ENCODE measurements at places on chromosomes 13 and 19.

DNA sequence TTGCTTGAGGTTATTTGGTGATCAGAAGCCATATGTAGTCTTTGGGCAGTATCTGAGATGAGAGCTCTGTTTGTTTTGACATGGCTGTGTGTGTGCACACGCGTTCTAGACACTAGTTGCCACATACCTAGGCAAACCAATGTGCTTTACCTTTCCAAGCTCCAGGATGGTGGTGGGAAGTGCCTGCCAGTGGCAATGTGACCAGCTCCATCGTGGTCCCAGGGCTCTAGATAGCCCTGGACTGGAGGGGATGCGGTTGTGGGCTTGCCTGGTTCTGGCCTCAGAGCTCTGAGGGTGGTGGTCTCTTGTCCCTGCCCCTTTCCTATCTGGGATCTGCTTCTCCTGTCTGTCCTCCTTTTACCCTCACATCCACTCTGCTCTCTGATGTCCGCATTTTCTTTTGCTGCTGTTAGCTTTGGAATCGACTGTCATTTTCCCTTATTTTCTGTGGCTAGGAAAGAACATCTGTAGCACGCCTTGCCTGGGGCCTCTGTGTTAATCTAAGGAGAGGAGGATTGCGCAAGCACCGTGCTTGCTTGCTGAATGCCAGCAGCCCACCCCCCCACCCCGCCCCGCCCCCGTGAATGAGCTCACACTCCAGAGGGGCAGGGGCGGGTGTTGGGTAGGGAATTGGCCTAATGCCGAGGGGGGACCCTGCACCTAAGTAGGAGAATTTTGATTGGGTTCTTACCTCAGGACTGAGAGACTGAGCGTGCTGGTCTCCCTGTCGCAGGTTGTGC is 89.5 kb downstream of the ARHGEF7 start:
- no peak for DNase-seq

DNA sequence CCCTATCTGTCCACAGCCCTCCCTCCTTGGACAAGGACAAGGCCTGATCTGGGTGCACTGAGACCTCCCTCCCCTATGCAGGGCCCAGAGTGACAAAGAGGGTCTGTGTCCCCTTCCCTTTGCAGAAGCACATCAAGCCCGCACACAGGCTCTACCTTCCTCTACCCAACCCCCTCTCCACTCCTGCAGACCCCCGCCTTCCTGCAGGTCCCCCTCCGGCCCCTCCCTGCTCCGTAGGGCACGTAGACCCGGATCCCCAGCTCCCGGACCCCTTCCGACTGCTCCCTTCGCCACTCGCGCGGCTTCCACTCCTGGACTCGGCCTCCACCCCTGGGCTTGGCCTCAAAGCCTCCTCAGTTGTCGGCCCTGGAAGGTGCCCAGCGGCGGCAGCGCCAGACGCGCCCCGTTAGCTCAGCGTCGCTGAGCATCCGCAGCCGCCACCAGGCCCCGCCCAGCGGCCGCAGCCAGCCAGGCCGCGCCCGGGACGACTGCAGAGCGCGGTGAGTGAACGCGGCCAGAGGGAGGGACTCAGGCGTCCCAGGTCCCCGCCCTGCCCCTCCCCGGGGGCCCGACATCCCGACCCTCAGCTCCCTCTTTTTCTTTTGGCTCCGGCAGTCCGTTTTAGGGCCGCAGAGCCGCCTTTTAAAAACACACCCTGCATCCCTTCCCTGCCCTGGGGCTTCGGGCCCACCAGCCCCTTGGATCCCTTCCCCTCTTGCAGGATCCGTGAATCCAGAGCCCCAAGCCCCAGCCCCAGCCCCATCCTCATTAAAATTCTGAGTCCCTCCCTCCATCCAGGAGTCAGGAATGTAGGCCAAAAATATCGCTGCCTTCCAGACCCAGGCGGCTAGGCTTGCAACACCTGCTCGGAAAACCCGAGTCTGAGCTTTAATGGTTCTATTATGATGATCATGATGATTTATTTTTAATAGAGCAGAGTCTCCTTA is 1.5 kb upstream of the MYADM start:
- DNase-seq, result no peak

DNA sequence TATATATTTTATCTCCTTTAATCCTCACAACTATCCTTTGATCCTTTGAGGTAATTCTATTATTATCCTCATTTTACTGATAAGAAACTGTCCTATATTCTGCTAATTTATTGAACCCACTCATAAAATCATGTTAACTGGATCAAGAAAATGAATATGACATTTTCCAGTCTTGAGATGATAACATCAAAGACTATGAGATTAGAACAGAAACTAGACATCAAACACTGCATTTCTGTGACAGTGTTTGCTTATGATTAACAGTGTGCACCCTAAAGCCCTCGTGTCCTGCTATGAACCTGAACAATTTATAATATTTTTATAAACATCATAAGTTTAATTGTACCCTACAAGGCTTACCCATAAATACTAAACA is 96.3 kb downstream of the TBC1D4 start:
- no peak for DNase-seq

DNA sequence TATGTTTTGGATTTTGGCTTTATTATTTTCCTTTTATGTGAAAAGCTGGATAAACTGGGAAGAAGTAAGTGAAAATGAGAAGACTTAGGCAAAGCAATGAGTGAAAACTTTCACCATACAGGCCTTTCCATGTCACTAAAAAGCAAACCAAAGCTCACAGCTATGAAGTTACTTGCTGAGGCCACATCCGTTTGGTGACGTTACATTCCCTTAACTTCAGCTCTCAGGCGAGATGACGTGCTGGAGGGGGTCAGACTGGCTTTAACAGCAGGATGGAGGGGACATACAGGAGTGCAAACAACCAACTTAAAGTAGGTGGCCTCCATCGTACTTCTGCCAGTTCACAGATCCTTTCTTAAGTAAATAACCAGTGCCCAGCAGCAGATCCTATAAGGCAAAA is 522.3 kb downstream of the MYO16 start:
- no peak for DNase-seq

- no peak for DNase-seq
These were observed 66.4 kb downstream of the KLF12 start for GRCh38 chr13:74067818-74068217.

DNA sequence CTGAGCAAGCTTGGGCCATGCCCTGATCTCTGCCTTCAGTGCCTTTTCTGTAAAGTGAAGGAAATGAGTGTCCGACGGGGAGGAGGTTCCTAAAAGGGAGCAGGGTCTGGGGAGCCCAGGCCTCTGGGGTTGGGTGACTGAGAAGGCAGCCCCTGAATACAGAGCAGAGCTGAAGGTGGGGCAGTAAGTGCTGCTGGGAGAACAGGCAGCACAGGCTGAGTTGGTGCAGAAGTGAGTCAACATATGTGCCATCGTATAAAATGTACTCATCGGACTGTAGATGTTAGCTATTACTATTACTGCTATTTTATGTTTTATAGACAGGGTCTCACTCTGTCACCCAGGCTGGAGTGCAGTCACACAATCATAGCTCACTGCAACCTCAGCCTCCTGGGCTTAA is 1.0 kb upstream of the HAMP start:
- no peak for DNase-seq

DNA sequence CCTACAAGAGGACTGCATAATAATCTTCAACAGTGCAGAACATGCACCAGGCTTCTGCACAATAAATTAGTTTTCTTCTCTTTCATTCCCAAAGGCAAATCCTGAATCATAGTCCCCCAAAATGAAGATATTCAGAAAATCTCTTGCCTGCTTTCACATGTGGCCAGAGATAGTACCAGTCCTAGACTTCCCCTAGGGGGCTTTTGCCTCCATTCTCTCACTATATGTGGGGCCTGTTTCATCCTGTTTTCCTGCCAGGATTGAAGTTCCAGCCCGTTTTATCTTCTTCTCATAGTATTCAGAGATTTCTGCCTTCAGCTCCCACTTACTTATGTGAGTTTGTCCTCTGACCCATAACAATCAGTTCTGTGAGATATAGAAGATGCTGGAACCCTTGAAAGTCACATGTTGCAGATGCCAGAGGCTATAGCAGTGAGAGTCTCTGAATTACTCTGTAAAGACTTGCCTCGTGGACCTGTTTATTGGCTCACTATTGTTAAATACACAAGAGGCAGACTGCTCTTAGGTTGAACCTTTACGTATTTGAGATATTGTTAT is 421.9 kb upstream of the PCDH9 start:
- DNase-seq, result no peak

DNA sequence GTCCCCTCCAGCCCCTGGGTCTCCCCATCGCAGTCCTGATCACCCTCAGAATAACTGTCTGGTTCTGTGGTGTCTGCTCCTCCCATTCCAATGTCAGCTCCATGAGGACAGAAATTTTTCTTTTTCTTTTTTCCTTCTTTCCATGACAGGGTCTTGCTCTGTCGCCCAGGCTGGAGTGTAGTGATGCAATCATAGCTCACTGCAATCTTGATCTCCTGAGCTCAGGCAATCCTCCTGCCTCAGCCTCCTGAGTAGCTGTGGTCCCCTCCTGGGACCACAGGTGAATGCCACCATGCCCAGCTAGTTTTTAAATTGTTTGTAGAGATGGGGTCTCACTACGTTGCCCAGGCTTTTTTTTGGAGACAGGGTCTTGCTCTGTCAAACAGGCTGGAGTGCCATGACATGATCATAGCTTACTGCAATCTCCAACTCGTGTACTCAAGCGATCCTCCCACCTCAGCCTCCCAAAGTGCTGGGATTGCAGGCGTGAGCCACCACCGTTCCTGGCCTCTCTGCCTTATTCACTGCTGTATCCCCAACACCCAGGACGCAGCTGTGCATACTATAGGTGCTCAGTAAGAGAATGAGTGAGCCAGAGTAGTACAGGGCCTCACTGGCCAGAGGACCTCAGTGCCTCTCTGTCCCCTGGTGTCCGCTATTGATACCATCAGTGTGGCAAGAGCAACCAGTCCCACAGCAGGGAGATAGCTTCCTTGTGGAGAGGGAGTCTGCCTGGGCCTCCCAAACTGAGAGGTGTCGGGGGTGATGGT is 5.2 kb upstream of the DOCK6 start:
- no peak for DNase-seq

DNA sequence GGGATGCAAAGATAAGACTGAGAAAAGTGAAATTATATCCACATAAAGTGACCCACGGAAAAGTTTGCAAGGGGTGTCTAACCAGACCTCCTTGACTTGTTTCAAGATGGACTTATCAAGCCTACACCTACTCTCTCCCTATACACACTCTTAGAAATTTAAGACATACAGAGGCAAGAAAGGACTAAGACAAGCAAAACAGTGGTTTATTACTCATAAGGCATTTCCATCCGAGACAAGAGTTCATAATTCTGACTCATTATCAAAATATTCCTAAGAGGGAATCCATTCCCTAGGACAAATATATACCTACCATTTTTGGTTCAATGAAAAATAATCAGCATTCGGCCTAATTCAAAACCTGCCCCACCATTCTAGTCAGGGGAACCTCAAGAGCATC is 232.6 kb upstream of the GPC6 start:
- DNase-seq, result no peak

DNA sequence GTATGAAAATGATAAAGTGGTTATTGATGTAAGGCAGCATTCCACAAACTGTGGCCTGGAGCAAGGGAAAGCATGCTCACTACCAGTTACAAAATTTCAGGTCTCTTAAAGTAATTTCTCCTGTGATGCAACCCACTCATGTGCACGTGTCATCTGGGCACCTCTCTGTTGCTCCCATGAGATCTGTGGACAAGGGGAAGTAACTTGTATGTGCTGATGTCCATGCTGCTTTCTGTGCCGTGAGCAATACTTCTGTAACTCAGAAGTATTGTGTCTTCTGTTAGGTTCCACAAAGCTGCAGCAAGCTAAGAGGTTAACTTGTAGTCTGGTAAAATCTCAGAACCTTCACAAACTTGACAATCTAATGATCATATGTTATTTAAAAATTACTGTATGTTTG is 930.0 kb upstream of the SLITRK6 start:
- no peak for DNase-seq

- DNase-seq, result no peak
These were observed 49.6 kb downstream of the MYO9B start for GRCh38 chr19:17125062-17125727.

DNA sequence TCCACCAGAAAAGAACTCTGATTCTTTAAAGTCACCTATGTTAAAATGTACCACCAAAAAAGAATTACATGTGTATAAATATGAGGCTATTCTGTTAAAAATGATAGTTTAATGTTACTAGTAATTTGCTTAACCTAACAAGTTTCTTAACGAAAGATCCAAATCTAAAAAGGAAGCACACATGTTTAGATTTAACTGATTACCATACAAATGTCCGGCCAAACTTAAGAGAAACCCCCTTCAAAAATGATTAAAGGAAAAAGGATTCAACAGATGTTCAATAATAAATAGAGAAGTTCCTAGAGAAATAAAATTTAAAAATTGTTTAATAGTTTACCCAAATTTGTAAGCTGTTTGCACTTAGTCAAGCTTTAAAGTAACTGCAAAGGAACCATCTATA is 5.0 kb upstream of the ZNF69 start:
- DNase-seq, result no peak

DNA sequence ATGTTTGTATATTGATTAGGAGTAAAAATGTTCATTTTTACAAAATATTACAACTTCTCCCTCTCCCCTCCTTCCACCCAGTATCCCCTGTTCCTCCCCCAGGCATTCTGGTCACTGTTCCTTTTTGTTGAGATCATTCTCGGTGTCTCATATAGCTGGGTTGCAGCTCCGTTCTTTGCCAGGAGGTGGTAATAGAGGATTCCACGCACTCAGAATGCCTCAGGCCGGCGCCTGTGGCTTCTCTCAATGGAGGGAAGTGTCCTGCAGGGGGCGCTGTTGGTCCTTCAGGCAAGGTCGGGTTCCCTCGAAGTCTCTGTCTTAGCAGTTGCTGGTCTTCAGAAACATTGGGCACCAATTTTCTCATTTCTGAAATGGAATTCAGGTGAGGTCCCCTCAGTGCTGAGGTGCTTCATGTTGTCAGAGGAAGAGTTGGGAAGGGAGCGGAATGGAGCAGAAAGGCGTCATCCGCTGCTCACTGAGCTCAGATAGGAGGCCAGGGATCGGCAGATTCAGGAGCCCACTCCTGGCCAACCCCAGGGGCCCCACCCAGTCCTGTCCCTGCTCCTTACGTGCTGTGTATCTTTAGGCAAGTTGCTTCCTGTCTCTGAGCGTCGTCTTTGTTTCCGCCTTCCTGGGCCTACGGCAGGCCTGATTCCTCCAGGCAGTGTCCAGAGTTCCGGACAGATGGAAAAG is 10.3 kb upstream of the GARIN5A start:
- no peak for DNase-seq

DNA sequence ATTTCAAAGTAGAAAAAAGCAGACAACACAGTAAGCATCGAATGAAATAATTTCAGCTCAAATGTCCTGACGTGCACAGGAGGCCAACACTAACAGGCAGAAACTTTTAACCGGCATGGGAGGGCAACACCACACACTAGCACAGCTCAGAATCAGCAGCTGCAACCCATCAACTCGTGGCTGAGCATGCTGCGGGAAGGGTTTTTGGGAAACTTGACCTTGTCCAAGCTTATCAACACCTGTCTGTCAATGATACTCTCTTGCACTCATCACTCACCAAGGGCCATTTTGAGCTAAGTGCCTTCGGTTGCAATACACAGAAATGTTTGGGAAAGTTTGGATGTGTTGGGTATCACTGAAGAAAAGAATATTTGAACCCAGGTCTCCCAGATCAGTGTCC is 483.7 kb downstream of the TSHZ3 start:
- DNase-seq, result no peak

Data from NCI-H187 (cell line).